ENCODE measurements at places on chromosomes 16 and 17.

GRCh38 chr17:77566566-77567138, 391.9 kb upstream of the TNRC6C start:
- DNase-seq, result no peak

GRCh38 chr16:46857368-46857945, 26.5 kb upstream of the C16orf87 start:
- DNase-seq, result no peak

DNA sequence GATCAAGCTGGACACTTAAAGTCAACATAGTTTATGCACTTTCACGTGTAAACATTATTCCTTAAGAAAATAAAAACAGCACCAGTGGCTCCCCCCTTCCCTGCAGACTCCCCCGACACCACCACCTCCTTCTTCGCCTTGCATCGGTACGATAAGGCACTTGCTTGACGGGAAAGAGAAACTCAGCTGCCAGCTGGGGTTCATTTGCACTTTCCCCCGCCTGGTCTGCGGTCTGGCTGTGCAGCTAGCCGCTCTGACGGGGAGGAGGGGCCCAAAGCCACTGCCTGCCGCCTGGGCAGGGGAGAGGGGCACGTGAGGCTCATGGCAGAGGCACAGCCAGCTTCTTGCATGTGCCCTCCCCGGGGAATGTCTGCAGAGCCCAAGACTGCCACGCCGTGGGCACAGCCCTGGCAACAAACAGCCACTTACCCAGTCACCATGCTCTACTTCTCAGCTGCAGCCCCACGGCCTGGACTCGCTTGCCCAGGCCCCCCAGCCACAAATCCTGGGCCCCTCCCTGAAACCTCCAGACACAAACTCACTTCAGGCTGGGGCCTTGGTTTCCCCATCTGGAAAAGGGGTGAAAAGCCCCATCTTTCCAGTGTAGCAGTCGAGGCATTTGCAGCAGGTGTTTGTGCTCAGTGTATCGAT, 16.5 kb upstream of the PRM1 start:
- peak; percentile 87 for DNase-seq

DNA sequence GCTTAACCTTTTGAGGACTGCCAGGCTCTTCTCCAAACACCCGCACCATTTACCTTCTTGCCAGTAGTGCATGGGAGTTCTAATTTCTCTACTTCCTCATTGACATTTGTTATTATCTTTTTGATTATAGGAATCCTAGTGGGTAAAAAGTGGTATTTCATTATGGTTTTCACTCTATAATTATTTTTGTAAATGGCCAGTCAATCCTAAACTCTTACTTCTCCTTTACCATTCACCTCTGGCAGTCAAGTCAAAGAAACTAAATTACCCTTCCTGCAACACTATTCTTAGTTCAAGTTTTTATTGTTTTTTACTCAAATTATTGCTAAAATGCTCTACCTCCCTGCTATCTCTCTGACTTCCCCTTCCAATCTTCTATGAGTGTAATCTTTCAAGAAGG, 29.8 kb upstream of the ANKFY1 start:
- no peak for DNase-seq

- DNase-seq, result no peak
These were observed 166.4 kb downstream of the TANC2 start for GRCh38 chr17:63132459-63132911.

DNA sequence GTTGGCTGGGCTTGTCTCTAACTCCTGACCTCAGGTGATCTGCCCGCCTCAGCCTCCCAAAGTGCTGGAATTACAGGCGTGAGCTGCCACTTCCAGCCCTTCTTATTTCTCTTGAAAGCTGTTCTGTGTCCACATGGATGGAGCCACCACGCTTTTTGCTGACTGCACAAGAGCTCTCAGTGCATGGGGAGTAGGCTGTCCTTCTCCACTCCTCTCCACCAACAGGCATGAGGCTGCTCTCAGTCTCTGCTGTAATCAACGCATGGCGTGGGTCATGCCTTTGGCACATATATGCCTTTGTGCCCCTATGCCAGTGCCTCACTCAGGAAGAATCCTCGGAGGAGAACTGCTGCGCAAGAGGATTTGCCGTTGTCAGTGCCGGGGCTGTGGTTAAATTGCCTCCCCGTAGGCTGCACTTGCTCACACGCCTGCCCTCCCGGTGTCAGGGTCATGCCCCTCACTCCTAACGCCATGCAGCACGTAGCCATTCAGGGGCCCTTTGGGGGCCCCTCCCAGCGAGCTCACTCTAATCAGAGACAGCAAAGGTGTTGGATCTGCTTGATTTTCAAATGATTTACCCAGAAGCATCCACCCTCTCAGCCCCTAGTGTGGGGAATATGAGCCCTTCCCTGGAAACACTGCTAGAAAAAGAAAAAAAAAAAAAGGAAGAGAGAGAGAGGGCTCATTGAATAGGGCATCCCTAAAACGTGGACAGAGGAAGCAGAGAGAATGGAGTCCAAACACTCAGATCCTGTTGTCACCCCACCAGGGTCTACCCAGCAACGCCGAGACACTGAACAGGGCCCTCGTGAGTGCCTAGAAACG, 47.5 kb upstream of the ZCCHC14 start:
- no peak for DNase-seq

DNA sequence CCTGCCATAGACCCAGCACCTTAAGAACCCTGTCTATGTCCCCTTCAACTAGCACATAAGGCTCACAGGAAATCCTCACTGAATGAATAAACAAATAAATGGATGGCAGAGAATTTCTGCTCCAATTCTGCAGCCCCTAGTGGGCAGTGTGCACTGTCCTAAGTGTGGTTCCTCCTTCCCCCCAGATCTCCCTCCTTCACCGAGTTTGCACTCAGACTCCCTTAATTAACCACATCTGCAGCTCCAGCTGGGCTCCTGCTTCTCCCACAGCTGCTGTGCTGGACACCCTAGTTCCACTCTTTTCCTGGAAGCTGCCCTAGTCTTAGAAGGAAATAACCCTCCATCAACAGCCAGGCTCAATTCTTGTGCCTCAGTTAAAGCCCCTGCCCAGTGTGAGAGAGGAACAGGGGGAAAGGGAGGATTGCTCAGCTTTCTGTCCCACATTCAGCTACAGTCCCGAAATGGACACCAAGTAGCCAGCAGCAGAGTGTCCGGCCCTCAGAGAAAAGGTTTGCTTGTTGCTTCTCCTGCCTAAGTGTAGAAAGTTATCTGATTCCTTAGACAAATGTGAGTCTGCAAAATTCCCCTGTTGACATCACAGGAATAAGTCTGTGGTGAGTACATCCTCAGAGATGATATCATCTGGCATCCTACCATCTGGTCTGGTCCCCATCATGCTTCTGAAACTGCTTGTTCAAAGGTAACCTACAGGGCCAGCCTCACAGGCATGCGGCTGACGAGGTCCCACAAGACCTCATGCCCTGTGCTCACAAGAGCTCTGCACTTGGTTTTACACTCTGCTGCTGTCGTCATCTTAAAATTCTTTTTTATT, 12.3 kb downstream of the LRRC3C start:
- DNase-seq, result no peak

- no peak for DNase-seq
These were observed 10.6 kb downstream of the FBXO39 start for GRCh38 chr17:6786618-6787017.

GRCh38 chr17:64732336-64733006, 70.4 kb upstream of the SMURF2 start:
- DNase-seq, result no peak

GRCh38 chr17:11372692-11373091, 131.7 kb downstream of the SHISA6 start:
- DNase-seq, result no peak

DNA sequence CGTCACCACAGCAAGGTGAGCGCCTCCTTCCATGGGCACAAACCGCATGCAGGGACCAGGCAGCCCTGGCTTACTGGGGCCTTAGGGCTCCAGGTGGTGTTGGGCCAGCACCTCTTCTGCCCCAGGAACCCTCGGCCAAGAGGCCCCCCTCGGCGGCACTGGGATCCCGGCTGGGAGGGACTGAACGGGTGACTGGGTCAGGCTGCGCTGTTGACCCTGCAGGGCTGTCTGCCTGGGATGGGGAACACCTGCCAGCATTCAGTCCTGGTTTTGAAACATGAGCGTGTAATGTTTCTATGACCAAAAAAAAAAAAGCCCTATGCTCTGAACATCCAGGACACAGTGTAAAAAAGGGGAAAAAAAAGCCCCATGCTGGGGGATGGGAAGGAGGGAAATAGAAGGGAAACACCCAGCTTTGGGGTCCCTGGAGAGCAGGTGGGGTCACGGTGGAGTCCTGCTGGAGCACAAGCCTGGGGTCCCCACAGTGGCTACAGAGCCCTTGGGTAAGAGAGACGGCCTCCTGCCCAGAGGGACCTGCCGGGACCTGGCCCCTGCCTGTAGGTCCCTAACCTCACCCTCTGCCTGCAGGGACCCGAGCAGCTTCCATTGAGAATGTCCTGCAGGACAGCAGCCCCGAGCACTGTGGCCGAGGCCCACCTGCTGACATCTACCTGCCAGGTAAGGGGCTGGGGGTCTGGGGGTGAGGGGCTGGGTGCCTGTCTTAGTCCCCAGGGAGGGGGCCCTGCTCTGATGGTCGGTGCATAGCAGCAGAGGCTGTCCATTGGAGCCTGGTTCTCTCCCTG, 9.9 kb upstream of the NUDT16L1 start:
- DNase-seq, result no peak

DNA sequence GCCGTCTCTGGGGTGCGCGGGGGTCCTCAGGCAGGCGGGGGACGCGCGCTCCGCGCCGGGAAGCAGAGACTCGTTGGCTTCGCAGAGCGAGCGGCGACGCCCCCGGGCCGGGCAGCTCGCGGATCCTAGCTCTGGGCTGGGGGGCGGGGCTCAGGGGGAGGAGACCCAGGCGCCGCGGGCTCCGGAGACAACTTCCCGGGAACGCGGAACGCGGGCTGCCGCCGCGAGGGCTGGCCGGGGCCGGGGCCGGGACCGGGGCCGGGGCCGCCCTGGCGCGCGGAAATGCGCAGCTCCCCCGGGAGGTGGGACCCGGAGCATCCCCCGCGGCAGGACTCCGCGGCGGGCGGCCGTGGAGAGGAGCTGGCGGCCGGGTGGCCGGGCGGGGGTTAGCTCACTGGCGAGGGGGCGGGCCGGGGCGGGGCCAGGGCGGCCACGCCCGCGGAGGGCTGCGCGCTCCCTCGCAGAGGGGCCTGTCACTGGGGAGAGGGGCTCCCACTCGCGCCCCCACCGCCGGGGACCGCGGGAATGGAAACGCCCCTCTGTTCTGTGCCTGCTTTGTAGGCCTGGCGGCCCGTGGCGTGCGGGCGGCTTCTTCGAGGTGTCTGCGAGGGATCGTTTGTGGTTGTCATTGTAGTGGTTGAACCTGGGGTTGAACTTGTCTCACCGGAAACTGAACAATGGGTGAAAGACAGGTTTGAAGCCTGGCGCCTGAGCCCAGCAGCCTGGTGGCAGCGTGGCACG, at the start of gene GAS7:
TSS of gene GAS7 (minus strand) at position 98 of the 741 bp plus-strand sequence.
- peak; percentile 81 for DNase-seq

DNA sequence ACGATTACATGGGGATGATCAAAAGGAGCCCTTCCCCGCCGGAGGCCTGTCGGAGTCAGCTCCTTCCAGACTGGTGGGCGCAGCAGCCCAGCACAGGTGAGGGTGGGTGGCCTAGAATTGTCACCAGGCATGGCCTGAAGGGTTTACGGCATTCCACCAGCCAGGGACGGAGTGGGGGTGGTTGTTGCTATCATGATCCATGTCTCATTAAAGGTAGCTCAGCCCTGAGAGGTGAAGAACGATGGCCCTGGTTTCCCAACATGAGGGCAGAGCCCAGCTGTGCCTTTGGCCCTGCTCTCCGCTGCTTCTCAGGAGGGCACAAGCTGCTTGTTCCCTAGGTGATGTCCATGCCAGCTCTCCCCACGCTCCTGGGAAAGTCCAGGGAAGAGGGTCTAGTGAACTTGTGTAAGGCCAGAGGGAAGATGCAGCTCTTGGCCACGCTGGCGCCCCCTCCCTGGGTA, 14.2 kb downstream of the IRF8 start:
- DNase-seq, result no peak

- DNase-seq, result no peak
These were observed 73.8 kb upstream of the PLCG2 start for GRCh38 chr16:81705261-81705660.

- no peak for DNase-seq
These were observed 380.2 kb upstream of the SALL1 start for GRCh38 chr16:51531271-51531670.

- DNase-seq, result no peak
These were observed 35.4 kb downstream of the CMTM4 start for GRCh38 chr16:66661210-66661560.

GRCh38 chr17:75565066-75565465, 22.5 kb upstream of the MYO15B start:
- no peak for DNase-seq

- DNase-seq, result no peak
These were observed 1.3 kb upstream of the NXPH3 start for GRCh38 chr17:49574323-49574781.

DNA sequence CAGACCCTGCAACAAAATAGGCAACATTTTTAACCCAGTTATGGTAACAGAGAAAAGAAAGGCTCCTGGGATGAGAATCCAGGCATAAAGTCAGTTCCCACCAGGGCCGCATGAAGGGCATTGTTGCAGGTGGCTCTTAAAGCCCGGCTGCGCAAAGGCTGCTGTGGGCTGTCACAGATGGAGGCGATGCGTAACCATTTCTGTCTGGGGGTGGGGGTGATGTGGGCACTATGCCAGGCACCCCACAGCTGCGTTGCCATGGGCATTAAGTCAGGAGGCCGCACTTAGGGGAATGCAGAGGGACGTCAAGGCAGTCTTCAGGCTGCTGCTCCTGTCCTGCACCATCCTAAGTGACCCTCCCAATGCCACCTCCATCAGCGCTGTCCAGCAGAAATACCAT, 228.4 kb downstream of the CPPED1 start:
- no peak for DNase-seq

- DNase-seq, result no peak
These were observed 365.4 kb downstream of the XYLT1 start for GRCh38 chr16:17105239-17105797.

DNA sequence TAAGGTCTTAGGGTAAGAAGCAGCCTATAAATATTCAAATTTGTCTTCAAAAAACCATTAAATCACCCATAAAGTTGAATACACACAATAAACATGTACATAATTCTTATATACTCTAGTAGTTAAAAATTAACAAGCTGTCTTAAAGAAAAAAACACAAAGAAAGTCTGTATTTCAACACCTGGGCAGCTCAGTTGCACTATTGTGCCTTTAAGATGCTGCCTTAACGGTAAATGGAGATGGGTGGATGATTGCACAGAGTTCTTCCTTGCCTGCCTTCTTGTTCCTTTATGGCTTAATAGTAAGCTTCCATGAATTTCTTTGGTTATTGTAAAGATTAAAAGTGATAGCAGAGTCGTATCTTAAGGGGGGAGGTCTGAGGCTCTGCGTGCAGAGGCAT, 105.1 kb downstream of the TOX3 start:
- no peak for DNase-seq

- DNase-seq, result no peak
These were observed 6.2 kb downstream of the GGA2 start for GRCh38 chr16:23504076-23504452.

- no peak for DNase-seq
These were observed 572.1 kb upstream of the SALL1 start for GRCh38 chr16:51723036-51723724.

DNA sequence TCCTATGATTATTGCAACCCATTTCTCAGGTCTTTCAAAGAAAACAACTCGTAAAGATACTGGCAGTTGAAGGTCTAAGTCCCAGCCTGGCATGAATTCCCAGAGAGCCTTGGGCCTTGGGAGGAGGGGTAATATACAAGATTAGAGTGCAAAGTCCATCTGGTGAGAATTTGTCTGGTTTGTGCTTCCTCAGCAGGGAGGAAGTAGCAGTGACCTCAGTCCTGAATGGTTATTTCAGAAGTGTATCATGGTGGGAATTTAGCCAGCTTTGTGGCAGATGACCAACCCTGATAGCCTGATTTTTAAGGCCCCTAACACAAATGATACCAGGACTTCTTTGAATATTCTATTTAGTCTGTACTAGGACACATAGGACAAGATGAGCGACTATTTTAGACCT, 151.2 kb upstream of the TBX2 start:
- no peak for DNase-seq

Data from activated CD8-positive, alpha-beta memory T cell treated with anti-CD3 and anti-CD28 coated beads for 24 hours (primary cell).